Activated CD4-positive, alpha-beta T cell treated with anti-CD3 and anti-CD28 coated beads, Interleukin-2, amount 10 ng/mL, durations not matched to agents 24 days and 14 days (primary cell): ENCODE measurements at places on chromosomes 6 and 20. TPM values are rescaled to one million over a fixed set of nuclear protein-coding genes. Genes with fewer than 3 reads are reported as not detected.

Gene NNAT
- total RNA-seq, result 0.16 TPM in 1 of 2 replicates, not detected in the other

Gene ERVFRD-1
- total RNA-seq, result not detected in 2 replicates

Gene TULP4
- total RNA-seq, result 23.9 and 24.0 TPM in 2 replicates

Gene FAM229B
- total RNA-seq, result 0.91 and 0.97 TPM in 2 replicates

Gene PKIG
- total RNA-seq, result 1.2 and 1.7 TPM in 2 replicates

Gene HMGCLL1
- total RNA-seq, result not detected in 2 replicates

Gene APCDD1L
- total RNA-seq, result not detected in 2 replicates

Gene CLPSL1
- total RNA-seq, result not detected in 2 replicates

Gene WFDC10B
- not detected in 2 replicates for total RNA-seq

Gene SLA2
- 59.0 and 59.6 TPM in 2 replicates for total RNA-seq

Gene MYCT1
- not detected in 2 replicates for total RNA-seq

Gene MICB
- 32.8 and 35.5 TPM in 2 replicates for total RNA-seq

Gene MDFI
- total RNA-seq, result not detected in 2 replicates

Gene NRSN1
- not detected in 2 replicates for total RNA-seq

Gene CCDC170
- not detected in 2 replicates for total RNA-seq

Gene TCFL5
- 5.8 and 6.2 TPM in 2 replicates for total RNA-seq

Gene C6orf132
- 0.21 and 0.40 TPM in 2 replicates for total RNA-seq

Gene NHSL1
- total RNA-seq, result 0.26 and 0.63 TPM in 2 replicates

Gene BANF2
- total RNA-seq, result not detected in 2 replicates

Gene PRPF6
- 79.5 and 81.3 TPM in 2 replicates for total RNA-seq

Gene PNLDC1
- total RNA-seq, result 0.40 and 0.97 TPM in 2 replicates

Gene BIRC7
- total RNA-seq, result not detected in 2 replicates

Gene STK38
- 20.7 and 21.5 TPM in 2 replicates for total RNA-seq

Gene LY6G5C
- 4.1 and 4.9 TPM in 2 replicates for total RNA-seq

Gene TRIM38
- 23.0 and 24.5 TPM in 2 replicates for total RNA-seq

Gene GSTA2
- not detected in 2 replicates for total RNA-seq

Gene RAB23
- total RNA-seq, result 3.0 and 4.0 TPM in 2 replicates

Gene TRDN
- not detected in 2 replicates for total RNA-seq

Gene LHFPL5
- total RNA-seq, result not detected in 2 replicates

Gene ASIP
- total RNA-seq, result not detected in 2 replicates

Gene TPD52L1
- total RNA-seq, result not detected in 2 replicates

Gene C20orf144
- total RNA-seq, result 0.16 and 0.26 TPM in 2 replicates

Gene GTF2H4
- total RNA-seq, result 58.7 and 60.3 TPM in 2 replicates

Gene MOG
- total RNA-seq, result not detected in 2 replicates

Gene SOX18
- 0.84 and 0.92 TPM in 2 replicates for total RNA-seq

Gene CPNE1
- 317 and 318 TPM in 2 replicates for total RNA-seq

Gene NFATC2
- total RNA-seq, result 65.0 and 66.4 TPM in 2 replicates

Gene AIF1
- 68.2 and 69.6 TPM in 2 replicates for total RNA-seq

Gene COX4I2
- total RNA-seq, result not detected in 2 replicates

Gene FIG4
- total RNA-seq, result 8.1 and 8.5 TPM in 2 replicates

Gene GLYATL3
- total RNA-seq, result not detected in 2 replicates

Gene PDCD2
- 138 and 139 TPM in 2 replicates for total RNA-seq

Gene EBF4
- 7.3 and 7.6 TPM in 2 replicates for total RNA-seq

Gene IL22RA2
- not detected in 2 replicates for total RNA-seq

Gene PBOV1
- total RNA-seq, result not detected in 2 replicates

Gene DDO
- total RNA-seq, result not detected in 2 replicates

Gene LY6G6D
- not detected in 2 replicates for total RNA-seq

Gene SMLR1
- total RNA-seq, result not detected in 2 replicates
